ENCODE measurements at places on chromosomes 6 and 20. TPM values are rescaled to one million over a fixed set of nuclear protein-coding genes. Genes with fewer than 3 reads are reported as not detected.
A peak's percentile ranks its signal among the peaks of the same experiment; 100 is the strongest.

The PAX1 gene
- total RNA-seq: not detected

The SOBP gene
- total RNA-seq: 0.22 TPM

DNA sequence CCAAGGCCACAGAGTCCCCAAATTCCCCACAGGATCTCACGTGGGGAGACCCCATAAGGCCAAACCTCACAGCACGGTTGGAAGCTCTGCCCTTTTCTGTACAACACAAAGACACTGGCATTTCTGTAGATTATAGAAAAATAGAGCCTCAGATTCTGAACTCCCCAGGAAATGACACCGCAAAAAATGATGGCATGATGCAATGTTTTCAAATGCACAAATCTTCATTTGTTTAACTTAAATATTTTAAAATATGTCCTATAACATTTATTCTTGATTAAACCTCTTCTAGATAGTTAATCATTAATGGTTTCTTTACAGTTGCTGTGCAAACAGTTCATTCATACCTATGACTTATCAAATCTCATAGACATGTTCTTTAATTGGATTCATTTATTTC lies 33.8 kb downstream of the SIM1 start:
- no peak overlapping the region for H3K27ac ChIP-seq
- 0 out of 2 replicates have a peak, but pooled peaks cover 4% of the 10 kb centered on the region for H3K4me1 ChIP-seq
- no peaks in the 10 kb centered on the region for H3K27me3 ChIP-seq
- H3K4me3 ChIP-seq: no peak overlapping the region
- no peaks in the 10 kb centered on the region for H3K36me3 ChIP-seq
- no peak for DNase-seq

GRCh38 chr6:164051427-164051826 lies 636.9 kb downstream of the QKI start:
- no peak overlapping the region for H3K4me3 ChIP-seq
- no peaks in the 10 kb centered on the region for H3K27me3 ChIP-seq
- H3K36me3 ChIP-seq: no peaks in the 10 kb centered on the region
- no peaks in the 10 kb centered on the region for H3K4me1 ChIP-seq

- H3K4me1 ChIP-seq: no peaks in the 10 kb centered on the region
- DNase-seq: peak; percentile 14
- no peaks in the 10 kb centered on the region for H3K36me3 ChIP-seq
- H3K27me3 ChIP-seq: no peaks in the 10 kb centered on the region
- H3K4me3 ChIP-seq: no peak overlapping the region
Measured at GRCh38 chr6:89281779-89282246, 33.3 kb downstream of the GABRR2 start.

DNA sequence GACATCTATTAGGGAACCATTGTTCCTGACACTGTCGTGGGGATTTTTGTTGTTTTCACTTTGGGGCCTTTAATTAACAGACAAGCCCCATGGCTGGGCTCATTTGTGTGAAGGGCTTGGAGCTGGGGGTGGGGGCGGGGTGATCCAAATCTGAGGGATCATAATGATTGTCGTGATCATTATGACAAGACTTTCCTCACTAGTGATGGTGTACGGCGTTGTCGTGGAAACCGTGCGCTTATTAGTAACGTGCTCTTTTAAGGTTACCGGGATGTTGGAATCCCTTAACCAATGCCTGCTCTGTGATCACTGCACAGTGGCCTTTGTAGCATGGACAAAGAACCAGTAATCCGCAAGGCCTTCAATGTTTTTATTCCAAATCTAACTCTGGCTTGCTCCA lies 18.6 kb downstream of the PDYN start:
- no peak for DNase-seq
- H3K36me3 ChIP-seq: no peaks in the 10 kb centered on the region
- H3K27me3 ChIP-seq: peaks cover 90% of the 10 kb centered on the region
- H3K27ac ChIP-seq: no peak overlapping the region
- no peak overlapping the region for H3K4me3 ChIP-seq
